Neural crest cell (in vitro differentiated cells): ENCODE measurements at places on chromosomes 12 and 14.

GRCh38 chr12:128339126-128339520, 72.2 kb downstream of the TMEM132C start:
- no peak for DNase-seq

- peak; percentile 25 for DNase-seq
These were observed 39.9 kb downstream of the BCL11B start for GRCh38 chr14:99231850-99232713.

GRCh38 chr14:41668356-41668755, 61.7 kb downstream of the LRFN5 start:
- no peak for DNase-seq

DNA sequence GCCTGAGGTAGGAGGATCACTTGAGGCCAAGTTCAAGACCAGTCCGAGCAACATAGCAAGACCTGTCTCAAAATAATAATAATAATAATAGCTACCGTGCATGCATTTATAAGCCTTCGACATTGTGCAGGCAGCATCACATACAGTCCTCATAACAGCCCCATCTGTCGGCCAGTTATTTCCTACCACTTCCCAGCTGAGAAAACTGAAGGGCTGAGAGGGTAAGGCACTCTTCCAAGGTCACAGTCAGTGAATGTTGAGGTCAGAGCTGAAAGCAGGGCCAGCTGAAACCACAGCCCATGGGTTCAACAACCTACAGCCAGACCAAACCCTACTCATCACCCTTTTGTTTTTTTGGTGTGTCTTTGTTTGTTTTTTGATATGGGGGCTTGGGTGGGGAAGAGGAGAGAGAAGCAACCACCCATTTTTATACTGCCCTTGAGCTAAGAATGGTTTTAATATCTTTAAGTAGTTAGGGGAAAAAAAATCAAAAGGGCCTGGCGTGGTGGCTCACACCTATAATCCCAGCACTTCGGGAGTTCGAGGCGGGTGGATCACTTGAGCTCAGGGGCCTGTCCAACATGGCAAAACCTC, 16.8 kb upstream of the ITPK1 start:
- DNase-seq, result peak; percentile 40

DNA sequence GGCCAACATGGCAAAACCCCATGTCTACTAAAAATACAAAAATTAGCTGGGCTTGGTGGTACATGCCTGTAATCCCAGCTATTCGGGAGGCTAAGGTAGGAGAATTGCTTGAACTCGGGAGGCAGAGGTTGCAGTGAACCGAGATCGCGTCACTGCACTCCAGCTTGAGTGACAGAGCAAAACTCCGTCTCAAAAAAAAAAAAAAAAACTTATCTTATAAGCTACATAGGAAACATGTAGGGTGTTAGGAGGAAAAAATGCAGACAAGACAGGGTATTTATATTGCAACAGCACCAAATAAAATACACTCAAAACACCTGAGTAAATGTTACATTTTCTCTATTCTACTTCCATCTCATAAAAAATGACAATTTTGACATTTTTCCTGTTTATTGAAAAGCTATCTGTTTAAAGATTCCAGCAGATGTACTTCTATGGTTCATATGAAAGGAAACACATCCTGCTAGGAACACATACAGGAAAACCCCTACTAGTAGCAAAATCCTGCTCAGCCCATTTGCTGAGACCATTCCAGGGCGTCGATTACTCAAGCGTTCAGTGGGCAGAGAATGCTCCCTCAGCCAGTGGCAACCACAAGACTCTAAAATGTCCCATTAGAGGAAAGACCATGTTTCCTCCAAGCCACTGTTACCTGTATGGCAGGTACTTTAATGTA, 19.7 kb downstream of the CORO1C start:
- DNase-seq, result no peak

DNA sequence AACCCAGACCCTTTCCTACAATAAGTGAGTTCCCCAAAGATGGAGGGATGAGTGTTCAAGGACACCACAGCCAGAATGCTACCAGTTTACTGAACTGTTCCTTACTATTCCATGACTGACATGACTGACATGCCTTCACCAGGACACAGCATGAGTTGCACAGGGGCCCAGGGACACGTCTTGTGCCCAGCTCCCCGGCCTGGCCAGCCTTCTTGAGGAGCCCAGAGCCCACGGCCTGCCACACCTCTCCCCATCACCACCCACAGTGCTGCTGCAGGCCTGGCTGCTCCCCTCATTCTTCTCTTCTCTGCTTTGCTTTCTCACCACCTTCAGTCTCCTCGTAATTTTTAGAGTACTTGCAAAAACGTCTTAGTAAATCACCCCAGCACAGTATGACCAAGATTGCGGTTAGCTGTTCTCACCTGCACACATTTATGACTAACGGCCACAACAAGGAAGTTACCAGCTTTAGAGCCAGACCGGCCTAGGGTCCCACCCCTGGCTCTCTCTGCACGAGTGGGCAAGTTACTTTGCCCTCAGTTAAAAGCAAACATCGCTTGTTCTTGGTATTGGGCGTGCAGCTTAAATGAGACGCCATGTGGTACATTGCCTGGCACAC, 18.5 kb downstream of the PPP2R5E start:
- no peak for DNase-seq

DNA sequence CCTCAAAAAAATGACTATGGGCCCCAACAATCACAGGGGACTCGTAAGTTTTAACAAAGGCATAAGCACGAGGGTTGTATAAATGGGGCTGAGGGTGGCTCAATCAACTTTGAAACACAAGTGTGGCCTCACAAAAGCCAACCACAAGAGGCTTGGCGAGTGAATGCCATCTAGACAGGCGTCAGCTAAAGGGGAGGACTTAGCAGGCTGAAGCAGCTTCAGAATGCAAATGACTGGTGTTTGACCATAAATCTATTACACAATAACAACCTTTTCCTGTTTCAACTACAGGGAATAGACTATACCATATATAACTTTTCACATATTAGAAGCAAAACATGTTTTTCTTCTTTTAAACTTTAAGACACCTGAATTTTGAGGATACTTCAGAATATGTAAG, 777.9 kb downstream of the FSCB start:
- no peak for DNase-seq

DNA sequence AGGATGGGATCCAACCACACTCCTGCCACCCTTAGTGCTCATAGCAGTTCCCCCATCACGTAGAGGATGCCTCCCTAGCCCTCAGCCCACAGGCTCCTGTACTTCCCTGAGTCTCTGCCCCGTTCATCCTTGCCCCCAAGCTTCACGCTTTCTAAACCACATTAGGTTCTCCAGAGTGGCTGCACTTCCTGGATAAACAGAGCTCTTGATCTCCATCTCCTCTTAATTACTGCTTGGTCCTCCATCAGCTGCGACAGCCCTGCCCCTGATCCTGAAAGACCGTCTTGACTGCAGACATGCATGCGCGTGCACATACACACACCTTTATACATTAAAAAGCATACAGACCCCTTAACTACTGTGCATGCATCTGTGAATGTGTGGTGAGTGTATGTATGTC, 530.0 kb downstream of the BCL11B start:
- no peak for DNase-seq

- DNase-seq, result no peak
These were observed 296.1 kb downstream of the AKAP6 start for GRCh38 chr14:32625211-32625610.

GRCh38 chr12:107914460-107914977, 140.0 kb downstream of the ASCL4 start:
- no peak for DNase-seq

- DNase-seq, result no peak
These were observed 8.5 kb downstream of the WSB2 start for GRCh38 chr12:118052324-118053070.
